Activated CD8-positive, alpha-beta memory T cell treated with anti-CD3 and anti-CD28 coated beads for 24 hours (primary cell): ENCODE measurements at places on chromosomes 16 and 17.

DNA sequence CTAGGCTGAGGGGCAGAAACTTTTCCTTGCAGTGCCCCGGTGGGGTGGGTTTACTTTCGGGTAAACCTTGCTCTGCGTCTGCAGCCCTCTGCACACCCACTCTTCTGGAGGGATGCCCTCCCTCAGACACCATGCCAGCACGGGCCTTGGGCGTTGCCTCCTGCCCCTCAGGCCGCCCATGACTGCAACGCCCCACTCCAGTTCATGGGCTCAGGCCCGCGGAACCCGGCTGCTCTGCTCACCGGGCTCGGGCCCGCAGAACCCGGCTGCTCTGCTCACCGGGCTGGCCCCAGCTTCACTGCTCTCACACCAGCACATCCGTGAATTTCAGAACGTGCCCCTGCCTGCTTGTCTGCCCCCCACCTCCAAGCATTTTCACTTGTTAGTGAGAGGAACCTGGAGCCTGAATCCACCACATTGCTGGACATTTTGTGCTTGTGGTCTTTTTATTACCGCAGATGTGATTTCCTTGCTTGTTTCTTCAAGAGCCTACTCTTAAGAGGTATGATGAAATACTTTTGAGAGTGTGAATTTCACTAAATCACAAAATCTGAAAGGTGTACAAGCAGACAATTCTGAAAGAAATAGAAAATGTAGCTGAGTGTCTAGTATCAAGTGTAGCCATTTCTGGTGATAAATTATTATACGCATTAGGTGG lies 130.9 kb downstream of the RPTOR start:
- DNase-seq, result no peak

DNA sequence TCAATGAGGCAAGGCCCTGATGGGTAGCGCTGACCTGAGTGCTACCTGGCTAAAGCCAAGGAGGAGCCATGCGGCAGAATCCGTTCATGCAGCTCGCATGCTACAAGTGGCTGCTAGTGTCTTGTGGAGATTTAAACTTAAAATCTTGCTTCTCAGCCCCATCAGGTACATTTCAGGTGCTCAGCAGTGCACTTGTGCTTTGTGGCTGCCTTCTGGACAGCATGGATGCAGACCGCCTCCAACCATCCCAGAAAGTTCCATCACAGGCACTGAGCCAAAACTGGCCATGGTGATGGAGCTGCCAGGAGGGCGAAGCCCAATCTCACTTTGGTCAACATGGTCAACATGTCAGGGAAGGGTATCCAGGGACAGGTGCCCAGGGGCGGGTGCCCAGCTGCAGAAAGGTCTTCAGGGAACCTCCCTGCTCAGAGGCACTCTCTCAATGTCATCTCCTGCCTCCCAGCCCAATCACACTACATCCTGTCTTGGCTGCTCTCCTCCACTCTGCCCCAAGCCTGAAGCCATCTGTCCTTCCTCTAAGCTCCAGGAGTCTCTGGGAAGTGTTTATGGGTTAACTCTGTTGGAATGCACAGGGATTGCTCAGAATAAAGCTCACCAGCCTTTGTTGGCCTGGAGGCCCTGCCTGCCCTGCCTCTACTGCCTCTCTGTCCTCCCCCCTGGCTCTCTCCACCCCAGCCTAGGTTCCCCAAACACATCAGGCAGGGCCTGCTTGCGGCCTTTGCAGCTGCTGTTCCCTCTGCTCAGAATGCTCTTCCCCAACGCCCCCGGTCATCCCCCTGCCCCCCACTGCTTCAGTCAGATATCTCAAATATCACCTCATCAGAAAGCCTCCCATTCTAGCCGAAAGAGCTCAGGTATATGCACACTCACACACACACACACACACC lies 18.3 kb upstream of the TNFRSF13B start:
- DNase-seq, result no peak

GRCh38 chr17:29215717-29216116 lies 30.9 kb upstream of the CRYBA1 start:
- DNase-seq, result no peak

DNA sequence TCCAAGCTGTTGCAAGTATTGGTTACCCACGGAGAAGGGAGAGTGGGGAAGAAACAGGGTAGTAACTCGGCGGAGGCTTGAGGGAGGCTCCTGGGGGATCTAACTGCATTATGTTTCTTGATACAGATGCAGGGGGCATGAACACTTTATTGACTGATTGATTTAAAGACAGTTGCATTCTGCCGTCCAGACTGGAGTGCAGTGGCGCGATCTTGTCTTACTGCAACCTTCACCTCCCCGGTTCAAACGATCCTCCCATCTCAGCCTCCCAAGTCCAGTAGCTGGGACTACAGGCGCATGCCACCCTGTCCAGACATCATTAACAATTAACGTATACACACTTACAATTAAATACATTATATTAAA lies 15.1 kb upstream of the ERN2 start:
- no peak for DNase-seq

GRCh38 chr16:88393034-88393433 lies 10.3 kb downstream of the ZNF469 start:
- no peak for DNase-seq

GRCh38 chr16:75111514-75111940 lies 5.1 kb downstream of the LDHD start:
- no peak for DNase-seq

DNA sequence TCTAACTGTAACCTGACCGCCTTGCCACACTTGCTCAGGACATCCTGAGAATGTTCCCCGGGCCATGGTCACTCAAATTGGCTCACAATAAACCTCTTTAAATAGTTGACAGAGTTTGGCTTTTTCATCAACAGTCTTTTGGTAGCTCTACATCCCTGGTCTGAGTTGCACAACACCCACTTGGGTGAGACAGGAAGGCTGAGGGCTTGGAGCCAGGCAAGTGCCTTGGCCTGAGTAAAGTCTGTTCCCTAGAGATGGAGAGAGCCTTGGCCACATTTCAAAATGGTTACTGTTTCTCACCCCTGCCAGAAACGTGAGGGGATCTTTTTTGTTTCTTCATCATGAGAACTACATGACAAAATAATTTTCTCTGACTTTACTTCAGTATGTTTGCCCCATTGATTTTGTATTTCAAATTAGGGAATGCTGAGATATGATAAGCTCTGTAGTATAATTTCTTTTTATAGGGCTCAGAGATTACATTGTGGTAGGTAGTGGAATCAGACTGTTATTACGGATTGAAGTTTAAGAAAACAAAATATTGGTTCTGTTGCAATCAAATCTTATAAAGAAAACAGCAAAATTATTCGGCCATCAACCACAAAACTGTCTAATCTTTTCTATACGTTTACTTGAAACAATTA lies 53.9 kb upstream of the NETO2 start:
- DNase-seq, result no peak

DNA sequence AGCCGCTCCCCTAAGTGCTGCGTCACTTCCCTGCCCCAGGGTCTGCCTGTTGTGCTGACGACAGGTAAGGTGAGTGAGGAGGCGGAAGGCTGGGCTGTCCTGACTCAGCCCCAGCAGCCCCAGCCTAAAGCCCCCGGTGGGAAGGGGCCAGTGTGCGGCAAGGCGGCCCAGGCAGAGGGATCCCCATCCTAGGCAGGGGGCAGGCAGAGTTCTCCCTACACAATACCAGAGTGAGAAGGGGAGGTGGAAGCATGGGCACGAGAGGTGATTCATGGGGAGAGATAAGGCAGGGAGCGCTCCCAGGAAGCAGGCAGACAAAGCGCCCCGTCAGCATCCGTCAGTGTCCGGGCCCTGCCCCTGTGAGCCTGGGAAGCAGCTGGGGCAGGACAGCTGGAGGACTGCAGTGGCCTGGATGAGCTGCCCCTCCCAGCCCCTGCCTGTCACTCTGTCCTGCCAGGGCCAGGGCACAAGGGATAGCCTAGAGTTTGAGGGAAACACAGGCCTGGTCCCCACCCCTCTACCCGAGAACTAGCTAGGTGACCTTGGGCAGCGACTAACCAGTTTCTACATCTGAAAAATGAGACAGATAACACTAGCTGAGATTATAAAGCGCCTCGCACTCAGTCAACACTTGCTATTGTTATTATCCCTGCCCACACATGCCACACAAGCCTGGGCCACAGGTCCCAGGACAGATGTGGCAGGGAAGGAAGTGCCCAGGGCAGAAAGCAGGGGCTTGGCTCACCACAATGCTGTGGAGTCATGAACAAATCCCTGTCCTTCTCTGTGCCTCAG lies 3.8 kb downstream of the FAM83G start:
- DNase-seq, result no peak

DNA sequence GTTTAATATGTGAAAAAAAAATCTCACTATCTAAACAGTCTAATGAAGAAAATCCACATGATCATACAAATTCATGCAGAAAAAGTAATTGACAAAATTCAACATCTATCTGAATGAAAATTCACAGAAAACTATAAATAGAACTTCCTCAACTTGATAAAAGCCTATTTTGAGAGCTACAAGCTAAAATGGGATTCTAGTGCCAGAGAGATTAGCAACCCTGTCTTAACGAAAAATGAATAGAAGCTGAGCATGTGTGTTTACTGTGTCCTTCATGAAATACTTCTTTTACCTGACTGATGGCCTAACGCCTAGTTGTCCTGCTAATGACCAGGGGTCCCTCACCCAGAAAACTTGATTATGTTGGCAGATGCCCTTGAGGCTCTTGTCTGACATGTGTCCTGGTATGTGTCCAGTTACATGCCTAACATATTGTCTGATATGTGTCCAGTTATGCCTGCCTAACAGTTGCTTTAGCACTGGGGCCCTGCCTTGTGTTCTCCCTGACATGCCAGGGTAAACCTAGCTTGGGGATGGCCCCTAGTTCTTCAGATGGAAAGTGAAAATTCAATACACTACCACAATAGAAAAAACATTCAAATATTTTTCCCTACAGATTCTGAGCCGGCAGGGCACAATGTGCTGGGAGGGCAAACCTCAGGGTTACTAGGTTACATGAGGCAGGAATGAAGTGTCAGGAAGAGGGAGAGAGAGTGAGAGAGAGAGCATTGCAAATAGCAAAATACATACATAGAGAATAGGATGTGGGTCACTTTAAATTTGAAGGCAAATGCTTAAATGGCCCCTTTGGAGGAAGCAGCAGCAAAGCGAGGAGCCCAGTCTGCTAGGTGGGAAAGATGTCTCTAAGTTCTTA lies 834.0 kb downstream of the CDH11 start:
- no peak for DNase-seq

GRCh38 chr16:22065252-22065651 lies 27.1 kb upstream of the VWA3A start:
- no peak for DNase-seq

DNA sequence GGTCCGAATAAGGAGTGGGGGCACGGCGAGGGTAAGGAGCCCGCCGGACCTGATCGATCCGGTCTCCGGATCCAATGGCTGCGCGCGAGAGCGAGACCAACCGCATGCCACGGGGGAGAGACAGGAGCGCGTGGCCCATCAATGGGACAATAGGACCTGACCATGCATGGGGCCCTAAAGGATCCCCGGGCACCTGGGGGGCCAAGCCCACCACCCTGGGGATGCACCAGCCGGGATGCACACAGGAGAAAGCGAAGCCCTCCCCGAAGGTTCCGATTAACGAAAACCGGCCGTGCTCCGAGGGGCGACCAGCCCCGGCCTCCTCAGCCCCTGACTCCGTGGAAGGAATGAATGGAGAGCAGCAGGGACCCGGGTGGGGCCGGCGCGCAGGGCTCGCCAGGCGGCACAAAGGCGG lies 525 bp downstream of the JPT1 start:
- no peak for DNase-seq

- DNase-seq, result peak; percentile 79
Observed at GRCh38 chr17:76816590-76817135, 51.5 kb upstream of the MGAT5B start.

DNA sequence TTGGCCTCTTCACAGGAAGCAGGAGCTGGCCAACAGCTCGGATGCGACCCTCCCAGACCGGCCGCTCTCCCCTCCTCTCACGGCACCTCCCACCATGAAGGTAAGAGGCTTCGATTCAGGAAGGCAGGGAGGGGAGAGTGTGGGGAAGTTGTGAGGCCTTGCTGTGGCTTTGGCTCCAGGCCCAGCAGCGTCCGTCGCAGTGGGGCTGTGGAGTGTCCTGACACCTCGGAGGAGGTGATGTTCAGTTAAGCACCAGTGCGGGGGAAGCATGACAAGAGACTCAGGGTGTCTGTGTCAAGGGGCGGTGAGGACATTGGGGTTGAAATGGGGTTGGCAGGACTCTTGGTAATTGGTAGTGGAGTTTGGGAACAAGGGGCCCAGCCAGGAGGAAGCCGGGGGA lies 109.0 kb downstream of the RAP1GAP2 start:
- DNase-seq, result no peak

GRCh38 chr16:63876103-63876502 lies 1245.8 kb downstream of the CDH11 start:
- no peak for DNase-seq

- DNase-seq, result no peak
Observed at GRCh38 chr17:34683390-34683789, 104.0 kb downstream of the TMEM132E start.

GRCh38 chr16:86740906-86741799 lies 162.8 kb downstream of the FOXL1 start:
- no peak for DNase-seq

GRCh38 chr17:29167393-29168078 lies 12.7 kb downstream of the MYO18A start:
- DNase-seq, result no peak

DNA sequence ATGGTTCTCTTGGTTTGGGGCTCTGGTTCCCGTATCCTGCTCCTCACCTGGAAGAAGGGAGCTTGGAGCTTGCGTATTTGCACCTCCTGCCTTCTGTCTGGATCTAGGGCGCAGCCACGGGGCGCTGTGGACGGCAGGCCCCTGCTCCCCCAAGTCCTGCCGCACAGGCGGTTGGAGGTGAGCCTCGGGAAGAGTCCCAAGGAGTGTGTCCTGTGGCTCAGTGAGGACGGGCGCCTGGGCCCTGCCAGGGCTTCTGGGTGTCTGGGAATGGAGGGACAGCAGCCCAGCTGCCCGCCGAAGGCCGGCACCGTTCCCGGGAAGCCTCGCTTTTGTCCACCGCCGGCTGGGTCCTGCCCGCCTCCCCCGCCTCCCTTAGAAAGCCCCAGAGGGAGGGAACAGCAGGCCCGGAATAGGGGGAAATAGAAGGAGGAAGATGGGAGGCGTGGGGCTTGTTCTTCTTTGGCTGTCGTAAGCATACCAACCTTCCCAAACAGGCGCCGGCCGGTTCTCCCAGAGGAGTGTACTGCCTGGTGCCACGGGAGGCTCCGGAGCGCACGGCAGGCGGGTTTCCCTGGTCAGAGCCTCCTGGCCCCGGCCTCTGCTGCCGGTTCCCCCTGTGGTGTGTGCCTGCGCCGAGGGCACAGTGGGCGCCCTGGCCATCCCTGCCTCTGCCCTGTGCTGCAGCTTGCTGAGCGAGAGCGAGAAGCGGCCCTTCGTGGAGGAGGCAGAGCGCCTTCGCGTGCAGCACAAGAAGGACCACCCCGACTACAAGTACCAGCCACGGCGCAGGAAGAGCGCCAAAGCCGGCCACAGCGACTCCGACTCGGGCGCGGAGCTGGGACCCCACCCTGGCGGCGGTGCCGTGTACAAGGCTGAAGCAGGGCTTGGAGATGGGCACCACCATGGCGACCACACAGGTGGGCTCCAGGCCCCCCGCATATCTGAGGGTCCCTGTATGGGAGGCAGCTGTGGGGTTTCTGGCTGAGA lies 1.8 kb downstream of the SOX8 start:
- DNase-seq, result no peak

GRCh38 chr17:56064506-56064905 lies 88.8 kb upstream of the ANKFN1 start:
- DNase-seq, result no peak
